ENCODE measurements at places on chromosomes 2 and 18.

DNA sequence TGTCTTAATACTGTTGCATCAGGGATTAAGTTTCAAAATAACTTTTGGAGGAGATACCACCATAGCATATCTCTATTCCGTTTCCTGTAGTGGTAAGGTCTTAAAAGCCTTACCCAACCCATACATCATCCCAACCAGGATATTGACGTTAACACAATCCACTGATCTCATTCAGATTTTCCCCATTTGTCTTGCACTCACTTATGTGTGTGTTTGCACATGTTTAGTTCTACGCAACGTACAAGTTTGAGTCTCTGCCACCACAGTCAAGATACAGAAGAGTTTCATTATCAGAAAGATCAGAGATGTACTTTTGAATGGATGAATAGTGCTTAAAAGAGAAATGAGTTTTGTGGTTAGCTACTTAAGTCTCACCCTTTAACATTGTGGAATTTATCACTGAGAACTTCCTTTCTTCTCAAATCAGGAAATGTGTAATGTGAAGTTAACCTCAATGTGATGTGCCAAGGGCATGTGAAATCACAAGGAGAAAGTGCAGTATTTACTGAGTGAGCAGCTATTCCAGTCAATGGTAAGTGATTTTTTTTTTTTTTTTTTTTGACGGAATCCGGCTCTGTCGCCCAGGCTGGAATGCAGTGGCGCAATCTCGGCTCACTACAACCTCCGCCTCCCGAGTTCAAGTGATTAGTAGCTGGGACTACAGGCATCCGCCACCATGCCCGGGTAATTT is 69.2 kb upstream of the EPHA4 start:
- no peak for DNase-seq

GRCh38 chr2:218813771-218814460 is 17.7 kb downstream of the PRKAG3 start:
- no peak for DNase-seq

DNA sequence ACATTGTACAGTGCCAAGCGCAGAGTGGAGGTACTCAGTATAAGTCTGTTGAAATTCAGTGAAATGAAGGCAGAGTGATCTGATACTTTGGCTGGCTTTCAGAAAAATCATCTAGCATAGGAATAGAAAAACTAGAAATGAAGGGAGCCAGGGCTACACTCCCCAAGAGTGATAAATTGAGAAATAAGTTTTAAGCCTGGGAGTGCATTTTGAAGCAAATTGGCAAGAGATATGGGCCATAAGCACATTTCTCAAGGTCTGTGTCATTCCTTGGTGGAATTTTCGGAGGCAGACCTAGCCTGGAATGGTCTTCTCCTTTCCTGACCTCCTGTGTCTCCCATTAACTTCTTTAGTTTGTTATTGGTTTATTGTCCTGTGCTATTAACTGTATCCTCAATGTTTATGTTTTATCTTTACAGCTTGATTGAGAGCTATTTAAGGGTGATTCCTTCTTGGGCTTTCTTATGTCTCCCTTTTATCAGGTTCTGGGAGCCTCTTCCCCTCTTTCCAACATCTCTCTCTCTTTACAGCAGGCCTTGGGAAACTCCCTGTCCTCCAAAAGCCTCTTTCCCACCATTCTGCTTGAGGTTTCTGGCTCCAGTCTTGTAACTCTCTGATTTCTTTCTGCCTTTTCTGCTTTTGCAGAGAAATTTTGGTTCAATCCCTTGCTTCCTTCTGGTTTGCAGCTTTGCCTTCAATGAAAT is 649.5 kb downstream of the SLC4A3 start:
- DNase-seq, result no peak

GRCh38 chr2:55718165-55719008 is 24.7 kb upstream of the PNPT1 start:
- peak; percentile 89 for DNase-seq

GRCh38 chr2:32877587-32878510 is 68.9 kb upstream of the LTBP1 start:
- DNase-seq, result no peak

DNA sequence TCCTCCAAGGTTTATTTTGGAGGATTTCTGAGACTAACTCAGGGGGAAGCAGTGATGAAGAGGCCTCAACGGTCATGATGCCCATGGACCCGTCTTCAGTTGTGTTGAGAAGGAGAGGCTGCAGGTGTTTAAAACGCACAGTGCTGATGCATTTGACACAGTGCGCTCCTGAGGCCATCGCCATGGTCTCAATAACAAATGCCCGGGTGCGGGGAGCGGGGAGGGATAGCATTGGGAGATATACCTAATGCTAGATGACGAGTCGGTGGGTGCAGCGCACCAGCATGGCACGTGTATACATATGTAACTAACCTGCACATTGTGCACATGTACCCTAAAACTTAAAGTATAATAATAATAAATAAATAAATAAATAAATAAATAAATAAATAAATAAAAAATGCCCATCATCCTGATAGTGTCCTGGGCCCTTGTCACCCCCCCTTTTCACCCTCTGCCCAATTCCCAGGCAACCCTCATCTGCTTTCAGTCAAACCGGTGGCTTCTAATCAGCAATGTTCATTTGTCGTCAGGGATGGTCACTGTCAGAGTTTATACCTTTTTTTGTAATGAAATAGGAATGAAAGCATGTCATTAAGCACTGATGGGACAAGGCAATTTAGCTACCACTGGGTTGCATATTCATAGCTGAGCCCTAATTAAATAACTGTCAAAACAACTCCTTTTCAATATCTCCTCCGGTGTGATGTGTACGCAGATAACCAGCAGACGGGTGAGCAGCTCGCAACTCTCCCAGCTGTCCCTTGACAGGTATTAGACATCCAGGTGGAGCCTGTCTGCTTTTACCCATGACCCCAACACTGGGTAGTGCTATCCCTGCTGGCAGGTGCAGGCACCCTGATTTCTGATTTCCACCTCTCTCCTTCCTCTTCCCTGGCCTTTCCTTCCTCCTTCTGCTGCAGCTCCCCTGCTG is 95.9 kb downstream of the KCNF1 start:
- DNase-seq, result no peak

- DNase-seq, result no peak
Measured at GRCh38 chr2:185241556-185241955, 497.0 kb upstream of the FSIP2 start.

GRCh38 chr2:9565436-9566153 is 10.0 kb upstream of the ADAM17 start:
- no peak for DNase-seq

DNA sequence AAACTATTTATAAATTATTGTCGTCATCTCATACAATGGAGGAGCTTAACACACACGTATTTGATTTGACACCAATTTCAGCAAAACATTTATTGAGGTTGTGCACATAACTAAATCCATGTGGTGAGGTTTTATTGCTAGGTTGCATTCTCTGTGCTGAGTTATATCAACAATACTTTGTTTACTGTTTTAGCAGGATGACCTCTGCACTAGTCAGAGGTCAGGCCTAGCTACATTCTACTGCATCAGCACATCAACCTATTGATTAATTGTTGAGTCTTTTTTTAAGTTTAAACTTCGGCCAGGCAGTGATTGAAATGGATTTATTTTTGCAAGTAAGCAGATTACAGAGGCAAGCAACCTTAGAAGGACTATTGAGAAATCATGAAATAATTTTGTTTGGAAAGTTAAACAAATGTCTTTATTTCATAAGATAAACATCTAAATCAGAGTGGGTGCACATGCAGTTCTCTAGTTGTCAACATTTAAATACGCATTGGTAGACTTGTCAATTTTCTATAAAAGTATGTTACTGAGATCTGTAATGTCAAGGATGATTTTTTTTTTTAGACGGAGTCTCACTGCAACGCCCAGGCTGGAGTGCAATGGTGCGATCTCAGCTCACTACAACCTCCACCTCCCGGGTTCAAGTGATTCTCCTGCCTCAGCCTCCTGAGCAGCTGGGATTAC is 75.2 kb upstream of the CD28 start:
- no peak for DNase-seq
